GM23248 (cell line): ENCODE measurements at places on chromosomes 2 and 18. TPM values are rescaled to one million over a fixed set of nuclear protein-coding genes. Genes with fewer than 3 reads are reported as not detected.

DNA sequence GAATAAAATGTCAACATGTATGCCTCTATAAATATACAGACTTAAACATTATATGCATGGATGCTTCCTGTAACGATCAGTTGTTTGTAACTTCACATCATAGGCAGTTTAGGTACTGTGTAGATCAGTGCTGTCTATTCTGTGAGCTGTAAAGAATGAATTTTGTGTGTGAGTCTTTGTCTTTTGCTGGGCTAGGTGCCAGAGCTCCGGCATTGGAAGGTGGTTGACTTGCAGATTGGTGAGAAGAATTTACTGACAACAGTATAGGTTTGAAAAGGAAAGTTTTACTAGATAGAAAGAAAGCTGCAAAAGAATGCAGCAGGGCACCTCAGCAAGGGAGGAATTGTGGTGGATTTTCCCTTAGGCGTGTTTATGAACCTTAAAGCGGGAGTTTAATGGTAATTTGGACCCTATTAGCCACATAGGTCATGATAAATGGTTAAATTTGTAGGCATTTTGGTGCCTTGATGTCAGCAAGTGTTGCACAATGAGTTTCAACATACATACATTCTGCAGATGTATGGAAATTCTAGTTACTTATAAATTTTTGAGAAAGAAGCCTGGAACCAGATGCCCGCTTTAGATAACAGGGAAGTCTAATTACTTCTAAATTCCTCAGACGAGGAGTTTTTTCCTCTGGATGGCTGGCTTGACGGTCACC, 6.7 kb upstream of the QPCT start:
- DNase-seq: no peak
- H3K4me1 ChIP-seq: no peaks in the 10 kb centered on the region
- no peaks in the 10 kb centered on the region for H3K27me3 ChIP-seq
- no peak overlapping the region for H3K4me3 ChIP-seq
- H3K27ac ChIP-seq: no peak overlapping the region

Gene CCDC138
- total RNA-seq: 2.7 and 4.1 TPM in 2 replicates

DNA sequence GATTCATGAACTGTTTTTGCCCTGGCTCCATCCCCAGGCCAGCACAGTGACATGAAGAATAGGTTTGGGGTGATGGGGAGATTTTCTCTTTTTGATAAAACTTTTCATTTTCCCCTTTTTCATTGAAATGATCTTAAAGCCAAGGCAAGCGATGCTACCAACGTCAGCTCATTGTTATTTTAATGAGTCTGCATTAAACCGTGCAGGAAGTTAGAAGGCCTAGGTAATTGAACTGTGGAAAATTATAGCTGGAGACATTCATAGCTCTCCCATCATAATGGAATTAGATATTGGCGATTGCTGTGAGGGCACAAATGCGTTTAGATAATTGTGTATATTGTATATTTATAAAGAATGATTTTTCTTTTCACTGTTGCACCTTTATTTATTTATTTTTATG, 33.2 kb downstream of the SMARCAL1 start:
- H3K27ac ChIP-seq: no peak overlapping the region
- no peaks in the 10 kb centered on the region for H3K4me1 ChIP-seq
- H3K36me3 ChIP-seq: peaks cover 52% of the 10 kb centered on the region
- no peak overlapping the region for H3K4me3 ChIP-seq
- DNase-seq: no peak

DNA sequence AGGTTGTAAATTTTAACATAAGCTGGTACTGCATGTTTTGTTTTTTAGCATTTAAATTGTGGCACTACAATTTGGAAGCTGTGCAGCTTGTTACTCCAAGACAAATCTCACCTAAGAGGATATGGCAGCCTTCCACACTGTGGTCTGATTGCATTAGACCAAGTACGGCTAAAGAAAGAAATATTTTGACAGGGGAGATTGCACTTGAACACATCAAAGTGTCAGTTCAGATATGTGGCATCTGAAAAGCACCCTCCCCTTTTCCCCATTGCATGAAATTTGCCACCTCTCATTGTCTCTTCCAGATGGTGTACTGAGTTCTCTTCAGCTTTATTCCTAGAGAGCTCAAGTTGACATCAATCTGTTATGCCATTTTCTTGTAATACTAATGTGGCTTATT, 295.9 kb downstream of the ERBB4 start:
- H3K4me1 ChIP-seq: no peaks in the 10 kb centered on the region
- DNase-seq: no peak

GRCh38 chr2:176774766-176775451, 437.7 kb upstream of the HNRNPA3 start:
- H3K4me1 ChIP-seq: no peaks in the 10 kb centered on the region
- H3K4me3 ChIP-seq: no peak overlapping the region
- DNase-seq: peak; percentile 30
- no peaks in the 10 kb centered on the region for H3K36me3 ChIP-seq
- no peak overlapping the region for H3K27ac ChIP-seq

GRCh38 chr2:2993172-2993692, 384.4 kb downstream of the EIPR1 start:
- H3K27me3 ChIP-seq: no peaks in the 10 kb centered on the region
- no peak for DNase-seq
- H3K4me3 ChIP-seq: no peak overlapping the region
- no peaks in the 10 kb centered on the region for H3K36me3 ChIP-seq

Gene COPS7B
- 25.2 and 30.4 TPM in 2 replicates for total RNA-seq

DNA sequence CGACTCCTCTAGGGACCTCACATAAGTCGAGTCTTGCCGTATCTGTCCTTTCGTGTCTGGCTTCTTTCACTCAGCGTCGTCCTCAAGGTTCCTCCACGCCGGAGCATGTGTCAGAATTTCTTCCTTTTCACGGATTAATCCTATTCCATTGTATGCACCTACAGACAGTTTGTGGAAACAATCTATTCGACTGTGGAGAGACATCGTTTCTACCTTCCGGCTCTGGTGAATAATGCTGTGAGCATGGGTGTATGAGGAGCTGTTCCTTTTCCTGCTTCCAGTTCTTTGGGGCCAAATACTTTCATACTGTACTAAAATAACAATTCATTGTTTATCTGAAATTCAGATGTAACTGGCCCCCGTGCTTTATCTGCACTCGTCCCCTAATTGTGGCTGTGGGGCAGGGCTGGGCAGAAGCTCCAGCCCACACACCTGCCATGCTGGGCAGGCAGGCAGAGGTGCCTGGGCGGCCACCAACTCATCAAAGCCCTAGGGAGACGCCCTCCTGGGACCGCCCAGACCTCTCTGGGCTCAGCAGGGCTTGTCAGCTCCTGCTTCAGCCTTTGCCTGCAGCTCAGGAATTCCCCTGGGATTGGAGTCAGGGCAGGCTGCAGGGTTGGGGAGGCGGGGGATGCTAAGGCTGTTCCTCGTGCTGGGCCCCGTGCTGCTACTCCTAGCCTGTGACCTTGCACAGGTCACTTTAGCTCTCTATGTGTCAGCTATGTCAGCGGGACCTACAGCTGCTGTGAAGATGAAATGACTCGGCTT, 14.5 kb downstream of the GPC1 start:
- H3K4me3 ChIP-seq: no peak overlapping the region
- H3K27ac ChIP-seq: no peak overlapping the region
- H3K4me1 ChIP-seq: no peaks in the 10 kb centered on the region
- peak; percentile 31 for DNase-seq
- H3K36me3 ChIP-seq: no peaks in the 10 kb centered on the region
- H3K27me3 ChIP-seq: no peaks in the 10 kb centered on the region

DNA sequence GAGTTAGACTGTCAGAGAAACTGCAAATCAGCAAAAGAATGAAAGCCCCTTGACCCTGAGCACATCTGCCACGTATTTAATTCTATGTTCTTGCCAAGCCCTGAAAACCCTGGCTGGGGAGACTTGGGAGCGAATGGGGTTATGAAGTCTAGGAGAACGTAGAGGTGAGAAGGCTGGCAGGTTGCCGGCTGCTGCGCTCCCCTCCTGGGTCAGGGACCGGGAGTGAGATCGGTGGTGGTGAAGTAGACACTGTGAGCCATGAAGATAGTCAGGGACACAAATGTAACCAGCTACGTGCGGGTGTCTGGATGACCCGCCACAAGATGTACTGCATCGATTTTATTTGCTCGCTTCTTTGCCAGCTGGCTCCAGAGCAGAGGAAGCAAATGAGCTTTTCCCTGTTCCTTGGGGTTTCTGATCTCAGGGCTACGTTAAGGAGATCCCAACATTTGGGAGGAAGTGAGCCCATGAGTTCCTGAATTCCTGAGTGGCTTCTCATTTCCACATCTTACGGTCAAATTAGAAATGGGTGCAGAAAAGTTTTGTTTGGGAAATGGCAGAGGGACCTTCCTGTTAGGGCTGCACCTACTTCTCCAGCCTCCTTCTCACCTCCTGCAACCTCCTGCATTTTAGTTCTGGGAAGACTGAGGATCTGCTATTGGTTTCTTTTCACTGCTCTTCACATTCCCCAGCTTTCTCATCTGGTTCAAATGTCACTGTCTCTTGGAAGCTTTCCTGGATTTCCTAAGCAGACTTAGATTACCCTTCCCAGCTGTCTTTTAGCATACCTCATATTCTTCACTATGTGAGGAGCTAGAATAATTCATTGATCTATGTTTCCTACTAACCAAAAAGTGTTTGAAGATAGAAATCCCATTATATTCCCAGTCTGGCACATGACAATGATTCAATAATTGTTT, 360.6 kb downstream of the ZNF521 start:
- H3K27ac ChIP-seq: no peak overlapping the region
- H3K27me3 ChIP-seq: no peaks in the 10 kb centered on the region
- DNase-seq: no peak
- no peak overlapping the region for H3K4me3 ChIP-seq
- H3K36me3 ChIP-seq: no peaks in the 10 kb centered on the region
- peaks cover 33% of the 10 kb centered on the region for H3K4me1 ChIP-seq

Gene FOXD4L1
- not detected in 2 replicates for total RNA-seq

- peaks cover 34% of the 10 kb centered on the region for H3K36me3 ChIP-seq
- no peak overlapping the region for H3K4me3 ChIP-seq
- H3K27me3 ChIP-seq: no peaks in the 10 kb centered on the region
- H3K27ac ChIP-seq: no peak overlapping the region
- H3K4me1 ChIP-seq: peaks cover 4% of the 10 kb centered on the region; the same call in 1 of the 2 replicates
Observed at GRCh38 chr18:8635087-8635486, 25.9 kb downstream of the RAB12 start.

DNA sequence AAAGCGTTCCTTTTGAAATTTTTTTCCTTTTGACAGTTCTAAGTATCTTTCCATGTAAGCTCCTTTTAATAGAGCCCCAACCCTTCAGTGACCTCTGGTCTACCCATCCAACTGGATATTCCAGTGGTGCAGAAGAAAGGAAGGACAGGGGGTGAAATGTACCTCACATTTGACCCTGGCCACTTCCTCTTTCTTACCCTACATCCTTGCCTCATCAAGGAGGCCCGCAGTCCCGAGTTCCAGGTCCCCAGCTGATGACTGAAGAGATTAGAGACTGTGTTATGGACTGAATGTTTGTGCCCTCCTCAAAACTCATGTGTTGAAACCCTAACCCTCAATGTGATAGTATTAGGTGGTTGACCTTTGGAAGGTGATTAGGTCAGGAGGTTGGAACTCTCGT, 158.1 kb downstream of the RBM43 start:
- H3K27me3 ChIP-seq: no peaks in the 10 kb centered on the region
- DNase-seq: no peak
- H3K4me3 ChIP-seq: no peak overlapping the region
- no peak overlapping the region for H3K27ac ChIP-seq
- H3K36me3 ChIP-seq: no peaks in the 10 kb centered on the region

- H3K4me1 ChIP-seq: peaks cover 17% of the 10 kb centered on the region
- H3K36me3 ChIP-seq: no peaks in the 10 kb centered on the region; the same call in 1 of the 2 replicates
- DNase-seq: peak; percentile 67
- H3K27ac ChIP-seq: no peak overlapping the region
Observed at GRCh38 chr18:49094136-49094535, 143.4 kb upstream of the SMAD7 start.

GRCh38 chr2:48755473-48755872, at the start of gene LHCGR:
LHCGR (minus strand) TSS chr2:48755724; CDS start chr2:48755671, 53 bp downstream.
- no peak within 1 kb of the TSS for H3K27ac ChIP-seq
- no peaks in the 10 kb centered on the region for H3K27me3 ChIP-seq
- DNase-seq: peak; percentile 26
- 0 out of 2 replicates have a peak within 1 kb of the TSS, but pooled peaks have one; percentile 16 for H3K4me3 ChIP-seq
- no peaks in the 10 kb centered on the region for H3K36me3 ChIP-seq

GRCh38 chr18:60295674-60296073, 76.9 kb downstream of the MC4R start:
- H3K36me3 ChIP-seq: no peaks in the 10 kb centered on the region
- no peaks in the 10 kb centered on the region for H3K4me1 ChIP-seq
- no peak overlapping the region for H3K27ac ChIP-seq
- H3K4me3 ChIP-seq: no peak overlapping the region

- H3K27ac ChIP-seq: no peak overlapping the region
- H3K27me3 ChIP-seq: no peaks in the 10 kb centered on the region
- H3K4me1 ChIP-seq: no peaks in the 10 kb centered on the region
Observed at GRCh38 chr2:65498396-65498795, 66.0 kb upstream of the SPRED2 start.

- H3K27ac ChIP-seq: no peak overlapping the region
- no peak overlapping the region for H3K4me3 ChIP-seq
- H3K4me1 ChIP-seq: no peaks in the 10 kb centered on the region
- no peak for DNase-seq
Observed at GRCh38 chr2:15073664-15074063, 441.1 kb downstream of the LRATD1 start.

GRCh38 chr18:60534538-60534937, 162.0 kb upstream of the MC4R start:
- no peak overlapping the region for H3K4me3 ChIP-seq
- no peak overlapping the region for H3K27ac ChIP-seq
- peaks cover 11% of the 10 kb centered on the region for H3K4me1 ChIP-seq

DNA sequence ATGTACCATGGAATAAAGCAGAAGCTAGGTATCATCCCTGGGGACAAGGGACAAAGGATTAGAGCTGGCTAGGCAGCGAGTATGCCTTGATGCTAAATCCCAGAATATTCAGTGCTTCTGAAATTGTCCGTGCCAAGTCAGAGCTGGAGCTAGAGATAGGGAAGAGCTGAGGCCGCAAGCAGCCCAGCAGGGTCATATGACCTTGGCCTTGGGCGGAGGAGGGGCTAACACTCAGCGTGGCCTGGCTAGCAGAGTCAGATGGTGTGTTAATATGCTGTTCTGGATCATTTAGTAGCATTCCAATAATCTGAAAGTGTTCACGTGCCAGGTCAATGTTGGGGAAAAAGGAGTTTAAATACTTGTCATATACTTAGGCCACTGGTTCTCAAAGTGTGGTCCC, 374.8 kb downstream of the CLIP4 start:
- no peaks in the 10 kb centered on the region for H3K27me3 ChIP-seq
- no peak overlapping the region for H3K4me3 ChIP-seq
- H3K36me3 ChIP-seq: no peaks in the 10 kb centered on the region
- peaks cover 6% of the 10 kb centered on the region; the same call in 1 of the 2 replicates for H3K4me1 ChIP-seq
- H3K27ac ChIP-seq: no peak overlapping the region

GRCh38 chr2:64504774-64505720, 19.1 kb upstream of the AFTPH start:
- H3K4me3 ChIP-seq: no peak overlapping the region
- H3K36me3 ChIP-seq: no peaks in the 10 kb centered on the region

Gene CD8B
- total RNA-seq: not detected in 2 replicates

Gene BCL2
- total RNA-seq: 1.0 and 1.5 TPM in 2 replicates

Gene TLX2
- total RNA-seq: not detected in 2 replicates

Gene ITPRID2
- total RNA-seq: 52.7 and 95.4 TPM in 2 replicates
